ENCODE measurements at places on chromosomes 2 and 18.

DNA sequence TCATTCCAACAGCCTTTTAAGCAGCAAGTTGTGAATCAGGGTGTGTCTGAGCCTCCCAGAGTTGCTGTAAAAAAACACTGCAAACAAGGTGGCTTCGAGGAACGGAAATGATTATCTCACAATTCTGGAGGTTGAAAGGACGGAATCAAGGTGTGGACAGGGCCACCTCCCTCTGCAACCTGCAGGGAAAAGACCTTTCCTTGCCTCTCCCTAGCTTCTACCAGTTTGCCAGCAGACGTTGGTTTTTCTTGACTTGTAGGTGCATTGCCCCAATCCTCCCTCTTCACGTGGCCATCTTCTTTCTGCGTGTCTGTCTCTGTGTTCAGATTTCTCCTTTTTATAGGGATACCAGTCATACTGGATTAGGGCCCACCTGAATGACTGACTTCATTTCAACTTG, 24.8 kb upstream of the TMEM131 start:
- no peak for DNase-seq

- no peak for DNase-seq
Observed at GRCh38 chr2:172928756-172929155, 146.9 kb upstream of the MAP3K20 start.

GRCh38 chr2:173752152-173752551, 213.0 kb downstream of the SP3 start:
- DNase-seq, result no peak

DNA sequence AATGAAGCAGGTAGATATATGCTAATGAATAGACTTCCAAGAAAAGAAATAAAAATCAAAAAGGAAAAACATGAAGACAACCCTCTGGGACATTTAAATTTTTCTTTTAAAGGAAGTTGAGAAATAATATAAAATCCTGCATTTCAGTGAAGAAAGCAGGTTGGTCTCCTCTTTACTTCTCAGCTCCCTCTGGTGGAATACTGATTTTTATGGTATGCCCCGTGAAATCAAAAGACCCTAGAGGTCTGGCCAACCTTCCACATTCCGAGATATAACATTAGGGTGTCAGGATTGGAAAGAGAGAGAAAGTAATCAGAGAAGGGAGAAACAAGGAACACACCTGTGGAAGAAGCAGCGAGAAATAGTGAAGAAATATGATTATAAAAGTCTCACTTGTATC, 72.7 kb downstream of the DNER start:
- no peak for DNase-seq

- no peak for DNase-seq
Observed at GRCh38 chr2:70442301-70443077, 111.1 kb downstream of the TGFA start.

DNA sequence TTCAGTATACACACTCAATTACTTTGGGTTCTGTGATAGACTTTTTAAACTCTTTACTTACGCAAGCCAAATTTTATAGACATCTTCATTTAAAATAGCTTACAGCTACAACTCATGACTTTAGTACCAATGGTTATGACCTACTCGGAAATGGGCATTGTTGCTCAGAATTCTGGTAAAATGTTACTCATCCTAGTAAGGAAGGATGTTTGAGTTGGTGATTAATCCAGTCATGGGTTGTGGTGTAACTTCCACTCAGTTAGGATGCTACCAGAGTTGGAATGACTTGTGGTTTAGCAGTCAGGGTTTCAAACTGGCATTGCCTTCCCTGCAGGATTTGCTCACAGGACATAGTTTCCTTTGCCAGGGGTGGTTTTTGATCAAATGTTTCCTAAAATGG, 7.4 kb upstream of the NPC1 start:
- DNase-seq, result no peak

DNA sequence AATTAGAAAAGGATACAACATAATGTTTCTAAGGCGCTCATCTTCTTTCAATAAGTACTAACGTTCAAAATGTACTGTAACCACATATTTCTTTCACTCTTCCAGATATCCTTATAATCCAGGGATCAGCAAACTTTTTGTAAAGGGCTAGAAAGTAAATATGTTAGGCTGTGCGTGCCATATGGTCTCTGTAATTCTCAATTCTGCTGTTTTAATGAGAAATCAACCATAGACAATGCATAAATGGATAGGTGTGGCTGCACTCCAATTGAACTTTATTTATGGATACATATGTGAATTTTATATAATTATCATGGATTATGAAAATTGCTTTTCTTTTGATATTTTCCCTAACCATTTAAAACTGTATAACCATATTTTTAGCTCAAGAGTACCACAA, 459.4 kb downstream of the EPHA4 start:
- no peak for DNase-seq

GRCh38 chr2:22153931-22154613, 1030.3 kb downstream of the TDRD15 start:
- DNase-seq, result no peak

All from NCI-H2081 treated with DMSO at 0.1 percent for 48 hours (cell line).